ENCODE measurements at places on chromosomes 5 and 9.
A peak's percentile ranks its signal among the peaks of the same experiment; 100 is the strongest.

GRCh38 chr5:92460505-92460904 is 1077.4 kb upstream of the ARRDC3 start:
- no peak for DNase-seq

DNA sequence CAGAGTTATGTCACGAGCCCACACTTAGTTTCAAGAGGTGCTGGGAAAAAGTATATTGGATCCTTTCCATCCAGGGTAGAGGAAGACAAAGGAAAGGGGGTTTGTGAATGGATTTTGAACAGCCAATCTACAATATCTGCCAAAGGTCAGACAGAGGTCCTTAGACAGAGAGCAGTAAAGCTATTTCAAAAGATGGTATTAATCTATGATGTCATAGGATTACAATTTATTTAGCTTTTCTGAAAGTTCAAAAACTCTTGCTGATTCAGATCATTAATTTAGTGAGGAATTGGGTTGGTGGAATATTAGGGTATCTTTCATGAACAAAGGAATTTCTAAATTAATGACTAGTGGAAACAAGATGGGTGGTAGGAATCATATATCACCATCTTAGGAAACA is 126.9 kb downstream of the NTRK2 start:
- no peak for DNase-seq

- DNase-seq, result no peak
These were observed 1.9 kb upstream of the CDKN2B start for GRCh38 chr9:22010866-22011625.

DNA sequence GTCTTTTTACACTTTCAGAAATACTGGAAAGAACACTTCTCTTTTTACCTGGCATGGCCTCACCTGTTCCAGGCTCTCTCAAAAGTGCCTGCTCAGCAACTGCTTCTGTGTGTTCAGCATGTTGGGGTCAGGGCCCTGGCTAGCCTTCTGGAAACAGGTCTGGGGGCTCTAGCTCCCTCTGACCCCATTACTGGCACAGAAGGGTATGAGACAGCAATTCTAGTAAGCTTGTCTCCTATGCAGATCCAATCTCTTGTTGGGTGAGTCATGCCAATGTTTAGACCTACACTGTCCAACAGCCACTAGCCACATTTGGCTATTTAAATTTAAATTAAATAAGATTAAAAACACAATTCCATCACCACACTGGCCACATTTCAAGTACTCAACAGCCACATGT is 80.8 kb downstream of the MAPKAP1 start:
- DNase-seq, result no peak

DNA sequence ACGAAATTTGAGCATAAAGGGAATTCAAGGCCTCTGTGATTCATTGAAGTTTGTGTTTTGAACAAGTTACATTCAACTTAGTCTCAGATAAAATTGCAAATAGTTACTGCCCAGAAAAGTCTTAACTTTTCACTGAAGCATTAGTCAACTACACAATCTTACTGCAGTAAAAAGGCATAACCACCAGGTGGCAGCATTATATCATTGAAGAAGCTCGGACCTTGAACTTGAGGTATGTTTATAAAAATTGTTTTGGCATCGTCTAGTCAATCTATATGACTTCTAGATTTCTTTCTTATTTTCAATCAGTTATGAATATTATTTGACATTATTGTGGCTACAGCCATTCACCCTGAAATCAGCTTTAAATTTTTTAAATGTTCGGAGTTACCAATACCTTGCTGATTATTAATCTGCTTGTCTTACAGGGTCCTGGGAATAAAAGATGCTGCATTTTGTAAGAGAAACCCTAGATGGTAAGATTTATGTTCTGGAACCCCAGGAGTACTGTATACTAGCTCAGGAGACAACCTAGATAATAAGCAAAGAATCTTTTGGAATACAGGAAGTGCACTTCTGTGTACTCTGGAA is 83.9 kb upstream of the GRAMD2B start:
- no peak for DNase-seq

DNA sequence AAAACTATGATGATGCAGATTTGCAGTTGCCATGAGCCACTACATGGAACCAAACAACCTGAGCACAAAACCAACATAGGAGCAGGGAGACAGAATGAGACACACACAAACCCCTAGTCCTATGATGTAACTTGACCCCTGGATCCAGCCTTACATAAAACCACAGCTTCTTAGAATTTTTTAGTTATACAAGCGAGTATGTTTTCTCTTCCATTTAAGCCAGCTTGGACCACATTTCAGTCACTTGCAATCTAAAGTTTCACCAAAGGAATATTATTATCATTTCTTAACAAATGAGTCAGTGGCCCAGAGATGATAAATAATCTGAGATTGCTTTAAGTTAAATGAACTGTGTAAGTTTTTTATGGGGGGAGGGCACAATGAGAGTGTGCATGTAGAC is 6.8 kb downstream of the SPOCK1 start:
- no peak for DNase-seq

GRCh38 chr5:168699002-168699401 is 119.8 kb upstream of the PANK3 start:
- no peak for DNase-seq

DNA sequence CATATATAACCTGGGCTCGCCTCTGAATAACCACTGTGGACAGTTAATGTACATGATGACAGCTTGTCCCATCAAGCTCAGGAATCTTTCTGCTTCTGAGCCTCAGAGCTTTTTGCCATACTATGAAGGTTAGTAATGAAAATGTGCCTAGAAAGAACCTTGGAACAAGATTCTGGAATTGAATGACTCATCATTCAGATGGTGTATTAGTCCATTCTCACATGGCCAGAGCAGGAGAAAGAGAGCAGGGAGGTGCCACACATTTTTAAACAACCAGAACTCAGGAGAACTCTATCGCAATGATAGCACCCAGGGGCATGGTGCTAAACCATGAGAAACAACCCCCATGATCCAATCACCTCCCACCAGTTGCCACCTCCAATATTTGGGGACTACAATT is 542.1 kb downstream of the PRR16 start:
- no peak for DNase-seq

- no peak for DNase-seq
These were observed 285.1 kb downstream of the MAT2B start for GRCh38 chr5:163790497-163790896.

- no peak for DNase-seq
These were observed 93.8 kb downstream of the CSNK1G3 start for GRCh38 chr5:123605822-123606221.

DNA sequence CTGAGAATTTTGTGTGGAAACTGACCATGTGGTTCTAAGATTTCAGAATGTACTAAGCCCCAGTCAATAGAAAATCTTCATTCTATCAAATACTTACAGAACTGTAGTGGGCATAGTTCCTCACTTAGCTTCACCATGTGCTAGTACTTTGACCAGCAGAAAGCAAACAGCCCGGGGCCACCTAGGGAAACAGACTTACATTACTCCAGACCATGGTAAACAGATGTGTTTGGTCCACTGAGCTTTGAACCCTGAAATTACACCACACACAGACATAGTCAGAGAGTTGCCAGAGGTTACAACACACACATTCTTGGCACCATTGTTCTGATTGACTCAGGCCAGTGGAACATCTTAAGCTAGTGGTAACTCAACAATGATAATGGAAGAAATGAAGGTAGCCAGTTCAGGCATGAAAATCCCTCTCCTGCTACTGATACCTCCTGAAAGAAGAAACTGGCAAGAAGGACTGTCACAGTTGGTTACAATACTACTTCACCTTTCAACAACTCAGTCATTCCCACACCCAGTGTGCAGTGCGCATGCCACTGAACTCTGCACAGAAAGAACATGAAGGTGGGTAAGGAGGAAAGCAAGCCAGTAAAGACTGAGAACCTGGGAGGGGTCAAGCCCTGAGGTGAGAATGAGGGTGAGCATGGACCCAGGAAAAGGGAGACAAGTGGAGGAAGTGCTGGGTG is 18.7 kb upstream of the LECT2 start:
- no peak for DNase-seq

- no peak for DNase-seq
These were observed 183.5 kb downstream of the RFX3 start for GRCh38 chr9:3342159-3342777.

DNA sequence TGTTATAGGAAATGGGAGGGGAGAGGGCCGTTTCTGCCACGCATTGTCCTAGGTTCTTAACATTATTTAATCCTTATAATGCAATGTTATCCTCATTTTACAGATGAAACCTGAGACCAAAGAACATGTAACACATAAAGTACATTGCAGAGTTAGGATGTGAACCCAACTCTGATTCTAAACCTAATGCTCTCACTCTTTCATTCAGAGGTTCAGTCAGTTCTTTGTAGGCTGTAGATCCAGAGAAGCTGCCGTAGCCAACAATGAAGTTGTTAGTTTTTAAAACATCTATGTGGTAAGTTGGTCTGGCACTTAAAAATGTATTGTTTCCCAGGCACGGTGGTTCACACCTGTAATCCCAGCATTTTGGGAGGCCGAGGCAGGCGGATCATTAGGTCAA is 10.5 kb upstream of the PSMD5 start:
- DNase-seq, result no peak

GRCh38 chr9:82363682-82364081 is 375.1 kb downstream of the SPATA31D1 start:
- DNase-seq, result no peak

GRCh38 chr5:163190283-163190682 is 247.1 kb upstream of the CCNG1 start:
- DNase-seq, result no peak

DNA sequence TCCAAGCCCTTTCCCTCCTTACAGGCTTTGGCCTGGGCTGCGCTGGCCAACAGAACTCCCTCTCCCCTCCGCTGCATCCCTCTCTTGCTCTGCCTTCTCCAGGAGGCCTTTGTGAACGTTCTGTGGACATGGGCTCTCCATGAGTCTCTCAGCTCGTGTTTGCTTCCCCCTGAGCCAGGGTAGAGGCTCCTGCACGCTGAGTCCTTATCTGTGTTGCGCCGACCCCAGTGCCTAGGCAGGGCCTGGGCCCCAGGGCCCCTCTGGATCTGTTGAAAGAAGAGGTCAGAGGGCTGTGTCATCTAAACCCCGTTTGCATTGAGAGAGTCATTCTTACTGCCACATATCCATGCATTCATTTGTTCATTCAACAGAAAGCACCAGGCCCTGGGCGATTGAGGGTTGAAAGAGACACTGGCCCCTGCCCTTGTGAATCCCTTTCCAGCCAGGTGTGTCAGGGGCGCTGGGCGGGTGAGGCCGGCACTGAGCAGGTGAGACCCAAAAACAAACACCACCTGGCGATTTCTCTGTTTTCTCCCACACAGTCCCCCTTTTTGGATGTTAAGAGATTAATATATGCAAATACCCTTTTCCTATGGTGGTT is 111.2 kb upstream of the IER5L start:
- peak; percentile 91 for DNase-seq

DNA sequence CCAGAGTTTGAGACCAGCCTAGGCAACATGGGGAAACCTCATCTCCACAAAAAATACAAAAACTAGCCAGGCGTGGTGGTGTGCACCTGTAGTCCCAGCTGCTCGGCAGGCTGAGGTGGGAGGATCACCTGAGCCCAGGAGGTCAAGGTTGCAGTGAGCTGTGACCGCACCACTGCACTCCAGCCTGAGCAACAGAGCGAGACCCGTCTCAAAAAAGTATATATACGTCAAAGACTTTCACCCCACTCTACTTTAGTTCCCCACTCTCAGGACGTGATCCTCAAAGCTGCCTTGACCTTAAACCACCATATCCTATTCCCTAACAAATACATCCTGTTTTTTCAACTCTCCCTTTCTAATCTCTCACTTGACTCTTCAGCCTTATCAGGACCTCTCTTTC is 41.0 kb downstream of the PCDHGC5 start:
- DNase-seq, result no peak

GRCh38 chr9:89407070-89407469 is 88.8 kb downstream of the SECISBP2 start:
- DNase-seq, result no peak

DNA sequence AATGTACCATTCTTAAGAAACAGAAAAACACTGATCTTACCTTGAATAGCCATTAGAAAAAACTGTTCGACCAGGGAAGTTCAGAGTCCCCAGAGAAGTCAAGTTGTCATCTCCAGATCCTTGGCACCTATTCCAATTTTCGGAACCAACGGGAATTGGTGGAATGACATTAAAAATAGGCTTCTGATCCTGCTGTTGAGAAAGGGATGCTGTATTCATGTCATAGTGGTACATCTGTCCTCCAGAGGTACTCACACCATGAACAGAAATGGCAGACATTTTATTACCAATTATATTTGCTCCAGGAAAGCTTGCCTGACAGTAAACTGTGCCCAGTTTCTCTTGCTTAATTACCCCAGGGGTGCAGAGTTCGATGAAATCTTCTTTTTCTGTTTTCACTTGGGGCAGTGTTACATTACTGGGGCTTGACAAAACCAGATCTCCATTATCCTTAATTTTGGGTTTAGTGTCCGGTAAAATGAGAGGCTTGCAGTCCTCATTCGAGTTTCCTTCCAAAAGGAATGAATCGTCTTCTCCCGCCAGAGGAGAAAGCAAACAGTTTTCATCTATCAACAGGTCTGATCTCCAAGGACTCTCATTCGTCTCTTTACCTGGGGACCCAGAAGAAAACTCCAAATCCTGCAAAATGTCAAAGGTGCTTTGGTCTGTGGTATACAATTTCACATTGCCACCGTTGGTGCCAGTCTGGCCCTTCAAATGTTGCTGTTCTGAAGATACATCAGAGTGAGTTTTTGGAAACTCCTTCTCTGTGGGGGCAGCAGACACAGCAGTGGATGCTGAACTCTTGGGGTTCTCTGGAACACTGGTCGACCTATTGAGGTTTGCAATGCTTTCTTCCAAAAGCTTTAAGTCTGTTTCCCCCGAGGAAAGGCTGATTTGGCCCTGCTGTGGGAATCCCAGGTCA is 3.6 kb downstream of the NR3C1 start:
- no peak for DNase-seq

- DNase-seq, result no peak
These were observed 301.3 kb upstream of the SGCD start for GRCh38 chr5:156025656-156026055.

GRCh38 chr5:177495243-177496060 is 2.0 kb downstream of the PDLIM7 start:
- DNase-seq, result no peak

GRCh38 chr9:81861644-81862043 is 66.6 kb upstream of the SPATA31D4 start:
- no peak for DNase-seq

- DNase-seq, result no peak
These were observed 58.1 kb downstream of the ICE1 start for GRCh38 chr5:5480481-5481111.
